ENCODE measurements at places on chromosomes 12 and 14.

DNA sequence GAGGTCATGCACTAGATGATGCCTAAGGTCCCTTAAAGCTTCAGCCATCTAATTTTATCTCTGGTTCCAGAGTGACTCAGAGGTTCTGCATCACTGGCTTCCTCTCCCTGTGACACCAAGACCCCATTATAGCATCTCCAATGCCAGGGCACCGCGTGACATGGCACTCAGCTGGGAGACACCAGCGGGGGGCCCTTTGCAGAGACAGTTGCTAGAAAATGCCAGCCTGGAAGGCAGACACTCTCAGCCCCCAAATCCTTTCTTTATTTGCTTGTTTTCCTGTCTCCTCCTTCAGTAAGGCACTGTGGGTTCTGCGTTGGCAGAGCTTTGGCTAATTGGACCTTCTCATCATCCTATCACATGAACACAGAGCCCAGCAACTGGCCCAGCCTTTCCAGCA, 123.5 kb upstream of the VRK1 start:
- H3K27ac ChIP-seq: no peak overlapping the region
- H3K4me3 ChIP-seq: no peak overlapping the region
- DNase-seq: no peak
- no peaks in the 10 kb centered on the region for H3K36me3 ChIP-seq
- H3K4me1 ChIP-seq: no peaks in the 10 kb centered on the region

GRCh38 chr14:31926123-31926522, 151.0 kb upstream of the ARHGAP5 start:
- no peaks in the 10 kb centered on the region for H3K4me1 ChIP-seq

GRCh38 chr12:130614530-130614905, 101.6 kb downstream of the RIMBP2 start:
- no peaks in the 10 kb centered on the region for H3K36me3 ChIP-seq
- no peak overlapping the region for H3K27ac ChIP-seq
- no peaks in the 10 kb centered on the region for H3K4me1 ChIP-seq
- H3K4me3 ChIP-seq: no peak overlapping the region
- DNase-seq: no peak
- H3K27me3 ChIP-seq: no peaks in the 10 kb centered on the region

DNA sequence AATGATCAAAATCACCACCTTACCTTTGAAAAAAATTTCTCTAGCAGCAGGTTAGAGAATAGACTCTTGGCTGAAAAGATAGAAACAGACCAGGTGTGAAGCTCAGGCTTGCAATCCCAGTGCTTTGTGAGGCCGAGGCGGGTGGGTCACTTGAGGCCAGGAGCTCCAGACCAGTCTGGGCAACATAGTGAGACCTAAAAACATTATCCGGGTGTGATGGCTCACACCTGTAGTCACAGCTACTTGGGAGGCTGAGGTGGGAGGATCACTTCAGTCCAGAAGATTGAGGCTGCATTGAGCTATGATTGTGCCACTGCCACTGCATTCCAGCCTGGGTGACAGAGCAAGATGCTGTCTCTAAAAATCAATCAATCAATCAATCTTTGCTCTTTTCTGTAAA, 105.3 kb upstream of the TBX3 start:
- H3K27ac ChIP-seq: no peak overlapping the region
- H3K27me3 ChIP-seq: no peaks in the 10 kb centered on the region
- no peak for DNase-seq
- H3K36me3 ChIP-seq: no peaks in the 10 kb centered on the region
- H3K4me1 ChIP-seq: no peaks in the 10 kb centered on the region

- H3K4me1 ChIP-seq: no peaks in the 10 kb centered on the region
- no peak for DNase-seq
- no peaks in the 10 kb centered on the region for H3K36me3 ChIP-seq
- H3K4me3 ChIP-seq: no peak overlapping the region
- H3K27me3 ChIP-seq: no peaks in the 10 kb centered on the region
Observed at GRCh38 chr12:88805692-88806091, 225.4 kb upstream of the KITLG start.

DNA sequence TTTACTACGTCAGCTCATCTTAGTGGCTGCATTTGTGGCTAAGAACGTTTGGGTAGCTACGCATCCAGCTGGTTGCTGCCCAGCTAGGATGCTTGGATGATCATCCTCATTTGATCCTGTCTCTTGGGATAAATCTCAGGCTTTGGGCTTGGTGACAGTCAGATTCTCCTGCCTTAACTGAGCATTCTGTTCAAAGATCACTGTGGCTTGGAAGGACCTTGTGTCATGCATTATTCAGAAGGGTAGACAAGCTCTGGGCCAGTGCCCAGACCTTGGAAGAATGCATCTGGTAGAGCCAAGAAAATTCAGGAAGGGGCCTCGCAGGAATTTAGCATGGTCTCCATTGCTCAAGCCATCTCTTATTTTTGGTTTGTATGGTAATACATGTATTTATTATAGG, 188.4 kb downstream of the NRXN3 start:
- H3K4me1 ChIP-seq: no peaks in the 10 kb centered on the region
- no peaks in the 10 kb centered on the region for H3K36me3 ChIP-seq
- no peak overlapping the region for H3K4me3 ChIP-seq
- DNase-seq: no peak
- no peak overlapping the region for H3K27ac ChIP-seq

DNA sequence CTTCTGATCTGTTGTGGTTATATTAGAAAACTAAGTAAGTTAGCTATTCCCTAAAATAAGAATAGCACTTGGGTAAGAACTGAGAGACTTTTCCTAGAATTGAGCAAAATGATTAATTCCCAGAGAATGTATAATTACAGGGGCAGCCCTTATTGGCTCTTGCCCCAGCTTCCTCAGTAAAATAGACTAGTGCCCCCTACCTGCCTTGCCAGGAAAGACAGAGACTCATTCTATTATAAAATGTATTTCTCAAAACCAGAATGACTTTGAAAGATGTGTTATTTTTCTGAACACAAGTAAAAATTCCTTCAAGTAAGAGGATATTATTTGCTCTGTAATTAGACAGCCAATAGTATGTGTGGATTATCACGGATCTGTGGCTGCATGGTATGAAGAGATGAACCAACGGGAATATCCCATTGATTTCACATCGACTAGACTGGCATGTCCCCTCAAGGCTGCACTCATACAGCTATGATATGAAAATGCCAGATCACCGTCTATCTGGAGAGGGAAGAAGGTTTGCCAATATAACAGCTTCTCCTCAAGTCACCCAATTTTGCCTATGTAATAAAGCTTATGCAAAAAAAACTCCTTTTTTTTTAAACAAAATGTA, 7.4 kb upstream of the GLRX5 start:
- peaks cover 78% of the 10 kb centered on the region for H3K4me1 ChIP-seq
- H3K4me3 ChIP-seq: no peak overlapping the region
- H3K36me3 ChIP-seq: peaks cover 19% of the 10 kb centered on the region
- H3K27me3 ChIP-seq: no peaks in the 10 kb centered on the region
- peak overlapping the region; percentile 65 for H3K27ac ChIP-seq

DNA sequence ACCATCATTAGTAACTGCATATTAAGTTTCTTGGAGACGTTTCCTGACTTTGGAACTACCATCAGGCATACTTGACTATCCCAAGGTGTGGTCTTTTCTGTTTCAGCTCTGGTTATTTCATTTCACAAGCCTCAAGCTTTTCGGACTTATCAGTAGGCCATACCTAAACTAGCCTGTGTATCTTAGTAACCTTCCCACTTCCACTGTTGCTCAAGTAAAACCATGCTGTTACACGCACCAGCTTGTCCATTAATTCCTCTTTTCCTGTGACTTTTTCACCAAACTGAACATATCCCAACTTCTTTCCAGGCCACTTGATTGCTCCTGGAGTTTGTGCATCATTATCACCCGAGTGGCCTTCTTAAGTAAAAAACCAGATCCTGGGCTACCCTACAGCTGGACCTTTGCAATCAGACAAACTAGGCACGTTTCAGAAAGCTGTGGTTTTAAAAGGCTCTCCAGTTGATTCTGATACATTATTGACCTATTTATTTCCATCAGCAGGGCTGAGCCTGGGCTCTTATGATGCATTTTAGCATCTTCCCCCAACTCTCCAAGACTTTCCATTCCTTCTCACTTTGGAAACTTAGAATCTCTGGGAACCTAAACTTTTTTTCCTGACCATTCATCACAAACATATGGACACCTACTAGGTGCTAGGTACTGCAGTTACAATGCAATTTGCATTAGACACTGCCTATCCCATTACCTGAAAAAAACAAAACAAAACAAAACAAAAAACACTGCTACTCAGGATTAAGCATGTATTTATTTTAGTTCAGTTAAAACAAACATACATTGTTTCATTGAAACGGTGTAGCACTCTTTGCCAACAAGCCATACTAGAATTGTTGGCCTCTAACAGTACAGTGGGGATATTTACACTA, 14.9 kb downstream of the SLC38A2 start:
- H3K4me1 ChIP-seq: peaks cover 29% of the 10 kb centered on the region
- no peak overlapping the region for H3K27ac ChIP-seq
- H3K36me3 ChIP-seq: peaks cover 48% of the 10 kb centered on the region

Data from activated CD8-positive, alpha-beta T cell treated with anti-CD3 and anti-CD28 coated beads, Interleukin-2, amount 10 ng/mL, durations not matched to agents 7 days and 5 days (primary cell).